Non-pigmented ciliary epithelial cell (primary cell): ENCODE measurements at places on chromosomes 6 and 20.

DNA sequence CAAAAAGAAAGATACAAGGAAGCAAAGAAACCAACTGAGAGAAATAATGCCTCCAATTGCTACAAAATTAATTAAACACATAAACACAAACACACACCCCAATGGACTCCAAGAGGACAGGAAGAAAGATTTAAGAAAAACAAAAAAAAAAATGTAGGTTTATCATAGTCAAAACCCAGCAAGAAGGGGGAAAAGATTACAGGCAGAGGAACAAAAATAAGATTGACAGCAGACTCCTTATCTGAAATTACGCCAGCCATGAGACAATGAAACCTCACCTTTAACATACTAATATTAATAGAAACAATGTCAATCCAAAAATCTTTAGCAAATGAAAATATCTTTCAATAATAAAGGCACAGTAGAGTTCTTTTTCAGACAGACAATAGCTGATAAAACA is 155.8 kb downstream of the RNGTT start:
- DNase-seq, result no peak

- DNase-seq, result no peak
These were observed 24.2 kb downstream of the MDGA1 start for GRCh38 chr6:37673436-37673835.

- DNase-seq, result no peak
These were observed 82.8 kb downstream of the COL9A1 start for GRCh38 chr6:70219943-70220613.

- no peak for DNase-seq
These were observed 201.2 kb downstream of the FOXC1 start for GRCh38 chr6:1810880-1811279.

DNA sequence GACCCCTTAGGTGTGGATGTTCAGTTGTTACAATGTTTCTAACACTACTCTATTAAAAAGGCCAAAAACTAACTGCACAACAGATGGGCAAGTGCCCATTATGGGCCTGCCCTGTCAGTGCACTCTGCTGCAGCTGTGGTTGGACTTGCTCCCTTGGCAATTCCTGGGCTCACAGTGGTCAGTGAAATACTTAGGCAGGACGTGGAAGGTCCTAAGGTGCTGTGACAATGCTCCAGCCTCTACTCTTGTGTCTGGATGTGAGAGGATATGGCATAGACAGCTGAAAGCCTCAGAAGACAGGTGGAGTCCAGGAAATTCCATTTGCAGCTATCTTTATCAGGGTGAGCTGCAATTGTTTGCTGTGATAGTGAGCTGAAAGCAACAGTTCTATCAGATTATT is 136.5 kb upstream of the OLIG3 start:
- no peak for DNase-seq

DNA sequence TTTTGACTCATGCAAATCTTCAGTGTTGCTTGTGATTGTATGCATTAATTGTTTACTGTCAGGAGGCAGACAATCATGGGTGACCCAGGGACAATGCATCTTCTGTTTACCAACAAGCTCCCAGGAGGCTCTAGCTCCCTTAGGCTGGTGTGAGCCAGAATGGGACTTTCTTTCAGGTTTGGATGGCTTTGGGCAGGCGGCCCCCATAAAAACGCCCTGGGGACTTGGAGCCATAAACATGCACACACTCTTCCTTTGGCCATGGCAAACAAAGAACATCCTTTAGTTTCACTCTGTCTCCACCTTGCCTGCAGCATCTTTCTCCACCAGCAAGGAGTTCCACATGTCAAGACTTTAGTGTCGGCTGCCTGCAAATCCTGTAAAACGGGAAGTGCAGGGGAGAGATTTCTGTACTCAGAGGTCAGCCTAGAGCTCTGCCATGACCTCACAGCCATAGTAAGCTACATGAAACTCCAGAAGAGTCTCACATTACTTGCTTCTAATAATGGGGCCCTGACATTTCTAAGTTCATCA is 127.6 kb downstream of the MAP3K7 start:
- DNase-seq, result no peak

DNA sequence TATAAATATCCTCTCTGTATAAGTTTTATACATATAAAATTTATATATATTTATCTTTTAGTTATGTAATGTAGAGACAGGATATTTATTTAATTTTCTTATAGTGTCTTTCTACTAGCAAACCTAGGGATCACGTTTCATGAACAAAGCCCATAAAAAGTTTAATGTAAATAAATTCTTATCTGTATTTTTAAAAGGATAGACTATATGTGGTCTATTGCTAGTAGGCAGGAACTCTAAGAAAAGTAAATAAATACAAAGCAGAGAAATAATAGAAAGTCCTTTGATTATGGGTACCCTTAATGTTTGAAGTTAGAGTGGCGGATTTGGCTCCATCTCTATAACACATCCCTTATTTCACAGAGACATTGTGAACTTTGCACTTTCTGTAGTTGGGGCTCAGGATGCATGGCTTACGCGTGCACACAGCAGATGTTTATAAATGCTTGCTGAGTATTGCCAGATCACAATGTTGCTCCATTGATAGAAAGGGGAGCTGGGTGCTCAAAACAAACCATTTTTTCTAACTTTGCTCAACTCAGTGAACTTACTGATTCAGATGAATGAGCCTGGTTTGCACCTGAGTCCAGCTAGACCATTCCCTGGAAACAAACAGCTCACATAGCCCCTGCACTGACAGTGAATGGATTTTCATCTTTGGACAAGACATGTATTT is 179.1 kb downstream of the SYNE1 start:
- no peak for DNase-seq

GRCh38 chr6:104526376-104526775 is 333.3 kb downstream of the HACE1 start:
- no peak for DNase-seq

GRCh38 chr6:63640062-63640461 is 4.5 kb downstream of the PHF3 start:
- peak; percentile 67 for DNase-seq

GRCh38 chr6:11317885-11318771 is 85.7 kb upstream of the NEDD9 start:
- DNase-seq, result peak; percentile 98

DNA sequence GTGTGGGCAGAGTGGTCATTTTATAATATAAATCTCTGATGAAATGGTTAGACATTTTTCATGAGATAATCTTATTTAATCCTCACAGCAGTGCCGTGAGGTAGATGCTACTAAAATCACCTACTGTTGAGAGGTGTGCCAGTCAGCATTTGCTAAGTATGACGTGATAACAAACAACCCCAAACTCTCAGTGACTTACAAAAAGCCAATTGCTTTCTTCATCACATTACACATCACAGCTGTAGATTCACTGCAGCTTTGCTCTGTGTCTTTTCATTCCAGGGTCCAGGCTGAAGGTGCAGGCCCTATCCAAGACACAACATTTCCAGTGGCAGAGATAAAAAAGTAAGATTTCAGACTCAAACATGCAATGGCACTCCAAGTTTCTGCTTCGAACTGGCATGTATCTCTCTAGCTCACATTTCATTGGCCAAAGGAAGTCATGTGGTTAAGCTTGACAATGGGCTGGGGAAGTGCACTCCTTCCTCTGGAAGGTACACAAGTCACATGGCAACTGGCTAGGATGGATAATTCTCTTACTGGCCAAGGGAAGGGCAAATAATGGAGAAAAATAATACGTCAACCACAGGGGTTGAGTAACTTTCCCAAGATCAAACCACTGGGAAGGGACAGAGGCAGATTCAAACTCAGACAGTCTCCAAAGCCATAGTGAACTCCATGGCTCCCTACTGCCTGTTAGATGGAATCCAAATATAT is 69.5 kb upstream of the EPB41L1 start:
- DNase-seq, result no peak

- no peak for DNase-seq
These were observed 177.0 kb downstream of the BACH2 start for GRCh38 chr6:90119618-90120017.

DNA sequence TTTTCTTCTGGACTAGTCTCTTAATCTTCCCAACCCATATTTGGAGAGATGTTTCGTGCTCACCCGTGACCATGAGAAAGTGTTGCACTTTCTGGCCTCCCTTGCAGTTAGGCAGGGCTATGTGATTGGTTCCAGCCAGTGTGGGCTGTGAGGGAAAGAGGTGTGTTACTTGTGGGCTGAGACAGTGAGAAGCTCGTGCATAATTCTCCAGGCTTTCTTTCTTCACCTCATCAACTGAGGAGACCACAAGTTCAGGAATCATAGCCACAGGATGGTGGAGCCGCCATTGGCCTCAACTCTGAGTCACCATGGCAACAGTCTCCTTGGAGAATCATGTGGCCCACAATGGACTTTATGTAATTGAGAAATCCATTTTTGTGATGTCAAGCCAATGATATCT is 57.5 kb upstream of the FUCA2 start:
- DNase-seq, result no peak

DNA sequence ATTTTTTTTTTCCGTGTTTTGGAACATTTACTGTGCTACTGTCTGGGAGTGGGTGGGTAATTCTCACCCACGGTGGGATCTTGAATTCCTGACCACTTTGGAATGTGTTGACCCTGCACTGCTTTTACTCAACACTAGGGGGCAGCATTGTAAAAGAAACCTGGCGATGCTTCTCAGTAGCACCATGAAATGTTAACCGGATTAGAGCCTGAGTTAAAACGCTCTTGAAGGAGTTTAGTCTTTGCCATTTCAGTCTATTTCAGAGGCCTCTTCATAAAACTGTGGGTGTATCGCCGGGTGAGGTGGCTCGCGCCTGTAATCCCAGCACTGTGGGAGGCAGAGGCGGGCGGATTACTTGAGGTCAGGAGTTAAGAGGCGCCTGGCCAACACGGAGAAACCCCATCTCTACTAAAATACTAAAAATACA is 114.4 kb upstream of the PRND start:
- DNase-seq, result peak; percentile 38

DNA sequence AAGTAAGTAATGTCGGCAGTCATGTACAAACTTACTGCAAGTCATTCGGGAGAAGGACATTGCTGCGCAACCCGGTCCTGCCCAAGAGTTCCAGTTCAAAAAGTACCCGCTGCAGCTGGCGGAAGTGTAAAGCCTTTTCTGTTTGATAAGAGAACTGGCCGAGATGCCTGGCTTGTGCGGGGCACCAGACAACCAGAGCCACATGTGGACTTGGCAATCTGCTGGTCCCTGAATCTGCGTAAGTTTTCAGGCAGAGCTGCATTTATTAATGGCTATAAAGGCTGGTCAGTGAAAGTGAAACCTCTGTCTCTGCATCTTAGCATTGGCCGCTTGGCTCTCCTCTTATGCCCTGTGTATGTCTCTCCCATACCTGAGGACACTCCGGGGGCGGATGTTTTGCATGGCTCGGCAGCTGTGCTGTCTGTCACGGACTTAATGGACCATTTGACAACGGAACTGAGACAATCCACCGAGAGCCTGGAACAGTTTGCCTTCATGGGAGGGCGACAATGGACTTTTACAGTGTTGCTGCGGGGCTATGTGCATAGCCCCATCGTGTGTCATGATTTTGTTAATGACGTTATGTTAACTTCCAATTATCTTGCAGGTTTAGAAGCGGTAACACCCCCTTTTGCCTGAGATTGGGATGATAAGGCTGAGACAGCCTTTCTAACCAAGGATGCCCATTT is 19.8 kb upstream of the RGS17 start:
- no peak for DNase-seq

- DNase-seq, result no peak
These were observed 115.4 kb downstream of the OPN5 start for GRCh38 chr6:47897247-47897646.

DNA sequence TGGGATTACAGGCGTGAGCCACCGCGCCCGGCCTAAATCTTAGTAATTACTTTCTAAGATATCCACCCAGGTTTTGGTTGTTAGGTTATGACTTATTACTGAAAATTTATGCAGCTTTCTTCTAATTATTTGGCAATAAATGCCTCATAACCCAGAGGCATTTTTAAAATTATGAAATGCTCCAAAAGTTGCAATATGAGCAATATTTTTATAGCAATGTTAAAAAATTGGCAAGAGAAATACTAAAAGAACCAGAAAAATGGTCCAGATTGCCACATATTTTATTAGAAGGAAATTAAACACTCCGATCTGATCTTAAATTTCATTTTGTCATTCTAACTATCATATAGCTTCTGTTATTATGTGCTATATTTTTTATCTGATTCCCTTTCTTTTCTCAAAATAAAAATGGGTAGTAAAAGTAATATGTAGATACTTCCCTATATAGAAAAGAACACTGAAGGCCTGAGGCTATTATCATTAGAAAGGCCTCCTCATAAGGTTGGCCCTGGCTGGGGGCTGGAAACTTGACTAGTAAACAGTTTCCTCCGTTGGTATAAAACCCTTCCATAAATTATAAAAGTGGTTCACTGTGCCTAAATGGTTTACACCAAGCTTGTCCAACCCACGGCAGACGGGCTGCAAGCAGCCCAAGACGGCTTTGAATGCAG is 22.1 kb downstream of the BLOC1S5 start:
- no peak for DNase-seq

GRCh38 chr20:2171266-2171790 is 69.7 kb downstream of the STK35 start:
- DNase-seq, result no peak

GRCh38 chr20:17704589-17705317 is 5.0 kb downstream of the BANF2 start:
- no peak for DNase-seq

- DNase-seq, result no peak
These were observed 85.9 kb downstream of the CRYBG1 start for GRCh38 chr6:106446287-106446885.

DNA sequence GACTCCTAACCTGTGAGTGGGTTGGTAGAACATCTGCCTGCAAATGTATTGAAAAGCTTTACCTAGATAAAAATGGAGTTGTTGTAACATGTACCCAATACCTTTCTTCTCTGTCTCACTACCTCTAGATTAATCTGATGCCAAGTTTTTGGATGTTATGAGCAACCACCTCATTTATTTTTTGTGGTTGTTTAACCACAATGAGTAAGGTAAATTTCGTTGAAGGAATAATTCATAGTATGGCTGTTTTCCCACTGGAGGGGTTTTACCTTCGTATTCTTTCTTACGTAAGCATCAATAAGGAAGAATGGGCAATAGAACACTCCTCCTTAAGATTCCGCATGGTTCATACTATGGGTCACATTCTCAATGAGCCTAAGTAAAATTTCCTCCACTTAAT is 165.4 kb downstream of the CDH26 start:
- DNase-seq, result no peak

DNA sequence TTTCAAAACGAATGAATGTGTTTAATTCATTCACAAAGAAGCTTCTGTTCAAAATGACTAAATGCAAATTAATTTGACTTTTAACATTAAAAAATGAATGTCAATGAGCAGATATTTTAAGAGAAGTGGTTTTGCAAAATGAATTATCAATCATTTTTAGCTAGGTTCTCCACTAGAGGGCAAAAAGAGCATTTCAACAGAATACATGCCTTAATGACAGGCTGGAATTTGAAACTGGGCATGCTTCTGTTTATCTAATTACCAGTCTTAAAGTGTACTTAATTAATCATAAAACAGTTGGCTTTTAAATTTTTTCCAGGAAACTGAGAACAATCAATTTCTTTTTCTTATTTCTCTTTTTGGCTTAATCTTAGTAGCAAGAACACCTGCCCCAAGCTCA is 63.8 kb upstream of the TINAG start:
- no peak for DNase-seq

GRCh38 chr6:37966801-37967200 is 147.3 kb downstream of the ZFAND3 start:
- no peak for DNase-seq
